BJ (cell line): ENCODE measurements at places on chromosomes 1 and 21.

DNA sequence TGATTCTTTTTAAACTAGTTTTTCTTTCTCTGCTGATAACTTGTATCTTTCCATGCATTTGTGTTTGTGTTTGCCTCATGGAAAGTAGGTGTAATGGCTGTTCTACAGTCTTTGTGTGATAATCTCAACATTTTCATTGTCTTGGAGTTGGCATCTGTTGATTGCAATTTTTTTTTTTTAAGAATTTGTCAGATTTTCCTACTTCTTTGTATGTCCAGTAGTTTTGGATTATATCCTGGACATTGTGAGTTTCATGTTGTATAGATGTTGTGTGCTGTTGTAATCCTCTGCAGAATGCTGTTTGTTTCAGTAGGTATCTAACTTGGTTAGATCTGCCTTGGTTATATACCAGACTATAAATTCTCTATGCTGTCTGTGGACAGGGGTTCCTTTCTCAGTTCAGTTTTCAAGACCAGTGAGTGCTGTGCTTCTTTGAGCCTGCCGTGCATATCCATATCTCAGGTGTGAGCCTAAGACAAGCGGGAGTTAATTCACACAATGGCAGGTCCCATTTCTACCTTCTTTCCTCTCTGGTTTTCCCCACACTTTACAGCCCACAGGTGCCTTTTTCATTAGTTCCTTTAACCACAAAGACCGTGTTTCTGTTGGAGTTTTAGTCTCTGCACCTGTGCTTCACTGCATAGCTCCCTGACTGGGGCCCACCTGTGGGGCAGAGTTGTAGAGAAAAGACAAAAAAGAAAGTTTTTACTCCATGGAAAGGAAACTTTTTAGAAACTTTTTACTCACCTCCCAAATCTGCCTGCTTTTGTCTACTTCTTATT is 69.9 kb downstream of the ITSN1 start:
- no peak for DNase-seq

DNA sequence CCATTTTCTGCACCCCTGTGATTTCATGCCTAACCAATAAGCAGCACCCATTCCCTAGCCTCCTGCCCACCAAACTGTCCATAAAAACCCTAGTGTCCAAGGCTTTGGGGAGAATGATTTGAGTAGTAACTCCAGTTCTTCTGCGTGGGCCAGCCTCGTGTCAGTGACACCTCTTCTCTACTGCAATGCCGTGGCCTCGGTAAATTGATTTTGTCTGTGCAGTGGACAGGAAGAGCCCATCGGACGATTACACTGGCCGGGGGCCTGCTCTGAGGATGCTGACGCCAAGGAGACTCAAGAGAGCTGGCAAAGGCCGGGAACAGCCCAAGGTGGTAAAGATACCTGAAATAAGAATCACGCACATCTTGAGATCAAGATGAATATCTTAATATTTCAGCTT is 29.3 kb downstream of the RSPH1 start:
- no peak for DNase-seq

DNA sequence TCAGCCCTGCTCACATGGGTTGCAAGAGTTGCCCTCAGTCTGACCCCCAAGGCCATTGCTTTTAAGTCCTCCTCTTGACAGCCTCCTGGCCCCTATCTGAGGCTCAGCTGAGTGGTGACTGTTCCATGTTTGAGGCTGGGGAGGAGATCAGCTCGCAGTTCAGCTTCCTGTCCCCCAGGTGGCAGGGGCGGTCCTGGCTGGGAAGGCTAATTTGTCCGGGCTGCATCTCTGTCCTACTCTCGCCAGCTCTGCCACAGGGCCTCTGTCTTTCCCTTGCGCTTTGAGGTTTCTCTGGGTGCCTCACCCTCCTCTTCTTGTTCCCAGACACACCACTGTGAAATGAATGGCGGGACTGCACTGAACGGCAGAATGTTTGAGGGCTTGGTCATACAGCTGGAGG is 157.3 kb downstream of the KCNJ6 start:
- no peak for DNase-seq

GRCh38 chr1:221605569-221605968 is 136.3 kb downstream of the DUSP10 start:
- no peak for DNase-seq

- no peak for DNase-seq
These were observed 47.2 kb downstream of the HSD3B1 start for GRCh38 chr1:119554183-119554582.

DNA sequence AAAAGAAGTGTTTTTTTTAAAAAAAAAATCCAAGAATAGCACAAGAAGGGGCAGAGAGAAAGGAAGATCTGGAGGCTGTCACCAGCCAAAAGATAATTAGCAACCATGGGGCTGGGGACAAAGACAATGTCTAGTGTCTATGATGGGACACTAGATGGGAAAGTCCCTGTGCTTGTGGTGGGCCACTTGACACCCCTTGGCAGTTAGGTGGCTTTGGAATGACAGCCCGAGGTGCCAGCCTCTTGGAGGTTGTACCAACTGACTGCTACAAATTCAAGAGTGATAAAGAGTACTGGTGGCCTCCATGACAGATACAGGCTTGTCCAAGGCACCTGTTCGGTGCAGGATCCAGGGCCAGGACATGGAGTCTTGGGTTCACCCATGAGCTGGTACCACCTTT is 21.6 kb downstream of the ATP2B4 start:
- no peak for DNase-seq
